ENCODE measurements at places on chromosomes 7 and 10.

DNA sequence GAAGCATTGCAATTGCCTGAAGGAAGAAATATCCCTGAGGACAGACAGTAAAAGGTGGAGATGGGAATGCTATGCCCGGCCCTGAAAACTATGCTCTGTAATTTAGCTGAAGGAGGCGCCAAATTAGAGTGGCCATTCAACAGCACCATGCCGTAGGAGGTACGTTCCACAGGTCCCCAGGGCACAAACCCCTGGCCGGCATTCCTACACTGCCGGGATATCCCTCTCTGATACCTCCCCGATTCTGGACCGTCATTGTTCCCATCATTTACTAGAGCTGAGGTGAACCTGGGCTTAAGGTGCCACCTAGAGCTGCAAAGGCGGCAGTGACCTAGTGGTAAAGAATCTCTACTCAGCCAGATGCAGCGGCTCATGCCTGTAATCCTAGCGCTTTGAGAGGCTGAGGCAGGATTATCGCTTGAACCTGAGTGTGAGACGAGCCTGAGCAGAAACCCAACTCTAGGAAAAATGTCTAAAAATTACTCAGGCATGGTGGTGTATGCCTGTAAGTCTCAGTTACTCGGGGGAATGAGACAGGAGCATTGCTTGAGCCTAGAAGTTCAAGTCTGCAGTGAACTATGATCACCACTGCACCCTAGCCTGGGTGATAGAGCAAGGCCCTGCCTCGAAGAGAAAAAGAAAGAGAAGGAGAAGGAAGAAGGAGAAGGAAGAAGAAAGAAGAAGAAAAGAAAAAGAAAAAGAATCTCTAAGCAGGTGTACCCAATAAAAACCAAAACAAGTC, 53.0 kb upstream of the TNKS2 start:
- DNase-seq = no peak

DNA sequence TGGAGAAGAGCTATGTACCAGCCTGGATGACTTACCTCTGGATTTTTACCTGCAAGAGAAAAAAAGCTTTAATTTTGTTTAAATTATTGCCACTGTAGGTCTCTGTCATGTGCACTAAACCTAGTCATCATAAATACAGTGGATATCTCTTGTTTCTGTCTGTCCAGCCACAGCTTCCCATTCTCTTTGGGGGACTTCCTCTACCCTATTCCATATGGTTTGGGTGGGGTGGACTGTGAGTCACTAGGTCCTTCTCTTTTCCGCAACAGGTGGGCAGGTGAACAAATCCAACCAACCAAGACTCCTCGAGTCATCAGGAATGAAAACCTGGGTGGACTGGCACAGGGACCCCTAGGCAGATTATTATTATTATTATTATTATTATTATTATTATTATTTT, 87.3 kb upstream of the CYTH3 start:
- DNase-seq = no peak

DNA sequence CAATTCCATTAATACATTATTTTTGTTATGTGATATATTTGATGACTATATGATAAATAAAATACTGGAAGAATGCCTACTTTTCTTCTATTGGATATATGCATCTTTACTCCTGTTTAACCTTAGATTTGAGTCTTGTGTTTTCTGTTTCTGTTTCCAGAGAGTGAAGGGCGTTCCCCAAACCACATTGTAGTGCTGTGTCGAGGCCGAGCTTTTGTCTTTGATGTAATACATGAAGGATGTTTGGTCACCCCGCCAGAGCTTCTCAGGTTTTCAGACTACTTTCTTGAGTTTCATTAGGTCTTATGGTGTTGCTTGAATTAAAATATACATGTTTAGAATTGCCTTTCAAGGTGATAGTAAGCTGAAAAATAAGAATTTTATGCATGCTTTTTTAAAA, 23.8 kb downstream of the CROT start:
- DNase-seq = no peak

DNA sequence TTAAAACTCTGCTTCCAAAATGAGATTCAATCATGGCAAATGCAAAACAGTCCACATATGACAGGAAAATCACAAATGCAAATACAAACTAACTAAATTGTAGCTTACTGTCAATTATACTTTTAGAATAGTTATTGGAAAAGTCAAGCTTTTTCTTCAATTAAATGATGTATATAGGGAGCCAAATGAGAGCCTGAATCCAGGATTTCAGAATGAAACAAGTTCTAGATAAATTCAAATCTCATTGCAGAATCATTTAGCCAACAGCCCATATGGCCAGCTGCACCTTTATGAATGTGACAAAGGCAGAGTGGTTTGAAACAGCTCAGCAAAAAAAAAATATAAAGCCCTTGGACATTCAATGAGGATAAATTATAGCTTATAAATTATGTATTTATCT, 82.2 kb upstream of the SCIN start:
- no peak for DNase-seq

DNA sequence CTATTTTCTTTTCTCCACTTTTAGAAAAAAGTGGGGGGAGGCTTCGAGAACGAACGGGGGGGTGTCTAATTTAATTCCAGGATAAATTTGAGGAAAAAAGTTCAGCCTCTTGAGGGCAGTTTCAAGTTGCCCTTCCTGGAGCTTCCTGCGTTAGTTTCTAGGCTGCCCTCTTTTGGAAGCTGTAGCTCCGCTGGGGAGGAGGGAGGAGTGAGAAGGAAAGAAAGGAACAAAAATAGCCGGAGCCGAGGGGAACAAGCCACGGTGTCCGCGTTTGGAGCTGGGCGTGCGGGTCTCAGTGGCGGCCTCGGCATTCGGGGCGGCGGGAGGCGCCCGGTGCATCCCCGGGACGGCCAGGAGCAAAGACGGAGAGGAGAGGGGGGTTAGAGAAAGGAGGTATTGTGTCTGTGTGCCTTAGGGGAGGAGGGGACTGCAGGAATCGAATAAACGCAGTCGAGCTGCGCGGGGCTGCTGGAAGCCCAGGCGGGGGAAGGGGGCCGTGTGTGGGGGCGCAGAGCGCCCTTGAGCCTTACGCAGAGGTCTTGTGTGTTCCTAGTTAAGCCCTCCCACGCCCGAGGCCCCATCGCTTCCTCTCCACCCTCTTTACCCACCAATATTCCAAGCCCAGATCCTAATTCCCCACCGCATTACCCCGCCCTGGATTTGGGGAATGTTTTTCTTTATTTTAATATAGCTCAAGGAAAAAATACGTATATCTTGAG, 2.0 kb upstream of the TNRC18 start:
- peak; percentile 86 for DNase-seq

- no peak for DNase-seq
These were observed 613.8 kb downstream of the ZWINT start for GRCh38 chr10:55747244-55747643.

- DNase-seq = no peak
These were observed 151.2 kb downstream of the PLXNA4 start for GRCh38 chr7:132424821-132425724.

DNA sequence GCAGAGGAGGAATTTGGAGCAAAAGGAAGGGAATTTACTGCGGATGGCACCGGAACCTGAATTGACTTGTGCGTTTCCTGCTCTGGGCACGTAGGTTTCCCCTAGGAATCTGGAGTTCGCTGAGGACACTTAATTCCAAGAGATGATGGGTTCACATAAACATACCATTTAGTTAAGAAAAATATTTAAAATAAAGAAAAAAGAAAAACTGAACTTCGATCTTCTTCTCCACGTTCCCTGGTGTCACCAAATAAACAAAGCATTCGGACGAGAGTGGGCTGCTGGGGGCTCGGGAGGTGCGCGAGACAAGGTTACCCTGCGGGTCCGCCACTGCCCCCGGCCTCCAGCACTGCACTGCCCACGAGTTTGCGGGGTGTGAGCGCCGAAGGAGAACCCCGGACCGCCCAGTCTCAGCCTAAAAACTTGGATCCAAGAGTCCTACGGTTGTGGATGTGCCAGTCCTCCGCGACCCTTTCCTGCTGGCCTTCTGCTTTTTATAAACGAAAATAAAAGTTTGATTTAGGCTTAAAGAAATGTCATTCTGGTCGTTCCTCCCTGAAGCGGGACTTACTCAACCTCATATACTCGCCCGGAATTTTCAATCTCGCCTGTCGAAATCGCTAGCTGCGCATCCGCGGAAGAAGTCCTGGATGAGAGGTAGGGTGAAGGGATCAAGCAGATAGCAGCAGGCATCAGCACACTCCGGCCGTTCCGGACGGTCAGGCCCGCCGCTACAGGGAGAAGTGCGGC, 30.3 kb downstream of the SKIDA1 start:
- no peak for DNase-seq

DNA sequence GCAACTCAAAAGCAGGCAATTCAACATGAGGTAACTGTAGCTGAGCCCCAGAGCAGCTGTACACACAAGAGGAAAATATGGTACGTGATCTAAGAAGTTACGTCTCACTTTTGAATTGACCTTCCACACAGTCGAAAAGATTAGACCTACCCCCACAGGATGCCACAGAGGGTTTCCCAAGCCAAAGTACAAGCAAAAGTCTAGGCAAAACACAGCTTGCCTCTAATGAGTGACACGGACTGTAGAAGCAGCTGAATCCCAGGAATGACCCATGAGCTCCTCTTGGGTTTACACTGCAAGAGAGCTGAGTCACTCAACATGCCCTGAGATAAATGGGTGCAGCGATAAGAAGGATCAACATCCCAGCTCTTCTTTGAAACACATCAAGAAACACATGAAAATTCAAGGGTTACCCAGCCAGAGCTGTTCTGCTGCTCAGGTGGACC, 9.8 kb downstream of the CREB3L2 start:
- no peak for DNase-seq

- no peak for DNase-seq
These were observed 225.9 kb downstream of the PAXIP1 start for GRCh38 chr7:154777023-154777422.

- no peak for DNase-seq
These were observed 88.0 kb downstream of the CPED1 start for GRCh38 chr7:121076350-121077164.

GRCh38 chr7:98630770-98631169, 13.7 kb downstream of the NPTX2 start:
- no peak for DNase-seq

DNA sequence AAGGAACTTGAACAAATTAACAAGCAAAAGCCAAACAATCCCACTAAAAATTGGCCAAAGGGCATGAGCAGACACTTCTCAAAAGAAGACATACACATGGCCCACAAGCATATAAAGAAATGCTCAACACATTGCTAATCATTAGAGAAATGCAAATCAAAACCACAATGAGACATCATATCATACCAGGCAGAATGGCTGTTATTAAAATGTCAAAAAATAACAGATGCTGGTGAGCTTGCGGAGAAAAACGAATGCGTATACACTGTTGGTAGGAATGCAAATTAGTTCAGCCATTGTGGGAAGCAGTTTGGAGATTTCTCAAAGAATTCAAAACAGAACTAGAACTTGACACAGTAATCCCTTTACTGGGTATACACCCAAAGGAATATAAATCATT, 311.7 kb upstream of the HPS1 start:
- no peak for DNase-seq

DNA sequence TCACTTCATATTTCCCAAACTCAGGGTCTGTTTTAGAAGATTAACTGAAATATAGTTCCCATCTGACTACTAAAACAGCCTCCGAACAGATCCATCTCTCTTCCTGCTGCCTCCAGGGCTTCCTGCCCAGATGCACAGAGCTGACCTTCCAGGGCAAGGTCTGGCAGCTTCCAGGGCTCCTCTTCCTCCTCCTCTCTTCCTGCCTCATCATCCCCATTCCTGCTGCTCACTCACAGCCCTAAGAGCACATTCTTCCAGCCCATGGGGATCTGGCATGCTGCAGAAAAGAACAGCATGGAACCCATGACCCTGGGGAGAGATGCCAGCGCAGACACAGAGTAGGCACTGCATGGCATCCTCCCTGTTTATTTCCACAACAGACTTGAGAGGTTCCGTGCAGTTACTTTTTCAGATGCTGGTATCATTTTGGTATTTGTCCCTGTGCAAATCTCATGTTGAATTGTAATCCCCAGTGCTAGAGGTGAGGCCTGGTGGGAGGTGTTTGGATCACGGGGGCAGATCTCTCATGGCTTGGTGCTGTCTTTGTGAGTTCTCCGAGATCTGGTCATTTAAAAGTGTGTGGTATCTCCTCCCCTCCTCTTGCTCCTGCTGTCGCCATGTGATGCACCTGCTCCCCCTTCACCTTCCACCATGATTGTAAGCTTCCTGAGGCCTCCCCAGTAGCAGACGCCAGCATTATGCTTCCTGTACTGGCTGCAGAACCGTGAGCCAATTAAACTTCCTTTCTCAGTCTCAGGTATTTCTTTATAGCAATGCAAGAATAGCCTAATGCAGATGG, 4.4 kb downstream of the PKD1L1 start:
- no peak for DNase-seq

DNA sequence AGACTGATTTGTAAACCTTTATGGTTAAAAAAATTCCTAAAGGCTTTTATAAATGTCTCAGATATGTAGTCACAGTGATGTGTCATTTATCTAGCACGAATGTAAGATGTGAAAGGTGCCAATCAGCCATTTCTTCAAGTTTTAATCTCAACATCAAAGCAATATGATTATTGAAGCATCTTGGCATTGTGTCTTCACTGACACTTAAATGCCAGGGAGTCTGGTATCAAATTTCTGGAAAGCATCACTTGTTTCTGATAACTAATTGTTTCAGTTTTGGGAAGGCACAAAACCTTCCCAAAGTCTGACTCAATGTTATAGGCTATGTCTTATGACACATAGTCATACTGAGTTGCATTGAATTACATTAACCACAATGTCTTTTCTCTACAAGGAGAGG, 492.0 kb upstream of the CNTNAP2 start:
- DNase-seq = no peak

- no peak for DNase-seq
These were observed 36.5 kb upstream of the TNKS2 start for GRCh38 chr10:91761721-91762120.

DNA sequence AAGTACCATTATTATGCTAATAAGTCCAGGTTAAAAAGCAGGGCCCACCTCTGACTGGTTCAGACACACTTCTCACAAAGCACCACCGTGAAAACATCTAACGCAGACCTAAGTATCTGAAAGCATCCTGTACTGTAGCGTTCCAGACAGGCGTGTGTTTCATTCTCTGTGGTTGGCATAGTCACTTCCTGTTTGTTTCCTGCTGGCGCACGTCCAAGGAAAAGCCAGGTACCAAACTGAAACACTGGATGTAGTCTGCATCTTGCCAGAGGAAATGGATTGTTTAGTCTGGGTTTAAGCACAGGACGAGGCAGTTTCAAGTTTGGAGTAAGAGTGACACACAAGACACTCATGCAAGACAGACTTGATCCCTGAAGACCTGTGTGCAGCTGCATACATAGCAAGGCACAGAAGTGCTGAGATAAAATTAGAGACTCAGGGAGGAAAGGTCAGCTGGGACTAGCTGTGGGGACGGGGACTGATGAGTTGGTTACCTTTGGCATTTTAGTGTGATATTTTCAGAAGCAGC, 23.3 kb downstream of the BPGM start:
- no peak for DNase-seq

DNA sequence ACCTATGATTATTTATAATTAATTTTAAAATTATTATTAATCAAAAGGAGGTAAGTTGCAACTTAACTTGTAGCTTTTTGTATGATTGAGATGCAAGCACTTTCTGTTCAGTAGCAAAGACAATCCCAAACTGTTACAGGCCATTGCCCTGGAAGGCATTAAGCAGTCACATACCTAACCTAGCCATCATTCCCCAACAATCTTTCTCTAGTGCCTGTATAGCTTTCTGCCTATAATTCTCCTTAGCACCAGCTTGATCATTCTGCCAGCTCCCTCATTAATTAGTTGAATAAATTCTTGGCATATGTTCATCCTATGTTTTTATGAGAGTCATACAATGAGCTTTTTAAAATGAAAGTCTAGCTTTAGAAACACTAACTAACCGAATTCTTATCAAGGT, 178.9 kb upstream of the TMEM106B start:
- peak; percentile 2 for DNase-seq

GRCh38 chr7:10537764-10538163, 435.9 kb upstream of the PHF14 start:
- DNase-seq = no peak

GRCh38 chr10:88755753-88756152, 4.1 kb upstream of the LIPN start:
- no peak for DNase-seq

Measured in NCI-H446 treated with DMSO at 0.1 percent for 48 hours (cell line).